ENCODE measurements at places on chromosomes 7 and 10. TPM values are rescaled to one million over a fixed set of nuclear protein-coding genes. Genes with fewer than 3 reads are reported as not detected.

DNA sequence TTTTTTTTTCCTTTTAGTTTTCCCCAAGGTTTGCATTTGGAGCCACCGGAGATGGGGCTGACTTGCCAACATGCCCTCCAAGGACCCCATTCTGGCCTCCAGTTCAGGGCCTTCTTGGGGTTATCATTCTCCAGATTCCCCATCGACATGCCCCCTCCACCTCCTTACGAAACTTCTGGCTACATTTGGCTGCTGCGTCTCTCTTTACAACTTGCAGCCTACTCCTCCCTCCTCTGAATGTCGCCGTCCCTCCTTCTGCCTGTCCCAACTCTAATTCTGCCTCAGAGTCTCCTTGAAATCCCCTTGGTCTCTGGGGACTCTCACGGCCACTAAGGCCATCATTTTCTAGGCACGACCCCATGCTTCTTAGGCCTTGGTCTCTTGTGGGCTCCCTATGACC, 72.2 kb upstream of the PODXL start:
- no peak for DNase-seq

DNA sequence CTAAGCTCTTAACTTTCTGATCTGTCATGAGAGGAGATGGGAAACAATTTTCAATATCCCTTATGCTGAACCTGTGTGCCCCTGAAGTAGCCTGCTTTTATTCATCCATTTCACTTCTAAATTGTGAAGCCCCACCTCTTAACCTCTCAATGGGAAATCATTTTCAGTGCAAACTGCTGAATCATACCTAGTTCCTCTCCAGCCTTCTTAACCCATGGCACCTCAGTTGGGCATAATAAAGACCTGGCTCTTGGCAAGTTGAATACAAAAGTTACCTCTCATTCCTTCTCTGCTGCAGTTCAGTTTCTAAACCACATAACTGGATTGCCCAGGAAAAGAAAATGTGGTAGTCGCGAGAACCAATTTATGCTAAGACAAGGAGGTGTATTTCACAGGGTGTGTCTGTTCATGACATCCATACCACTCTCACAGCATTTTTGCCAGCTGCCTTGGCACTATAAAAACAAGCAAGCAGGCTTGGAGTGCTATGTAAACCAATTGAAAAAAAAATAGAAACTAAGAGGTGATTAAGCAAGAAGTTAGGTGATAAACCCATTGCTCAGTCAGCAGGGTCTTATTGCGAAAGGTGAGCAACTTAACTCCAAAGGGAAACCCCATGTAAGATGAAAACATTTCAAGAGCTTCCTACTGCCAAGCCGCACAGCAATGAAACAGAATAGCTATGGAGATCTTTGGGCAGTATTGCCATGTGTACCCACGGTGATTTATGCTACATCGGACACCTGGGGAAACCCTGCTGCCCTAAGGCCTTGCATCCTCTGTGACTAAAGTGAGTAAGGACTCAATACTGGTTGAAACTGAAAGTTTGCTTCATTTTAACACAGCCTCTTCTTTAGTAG, 57.0 kb upstream of the DKK1 start:
- DNase-seq = no peak

Gene VSTM4
- 1.7 TPM for total RNA-seq

Gene GIMAP8
- total RNA-seq = 19.8 TPM

- DNase-seq = no peak
These were observed 208.7 kb downstream of the PAXIP1 start for GRCh38 chr7:154794147-154794780.

- DNase-seq = no peak
These were observed 177.9 kb downstream of the TNS3 start for GRCh38 chr7:47404010-47404409.

Gene DIP2C
- total RNA-seq = 22.7 TPM

Gene TLX1
- 4.8 TPM for total RNA-seq

Data from Peyer's patch (tissue), 4 donors.